ENCODE measurements at places on chromosomes 2 and 18.

DNA sequence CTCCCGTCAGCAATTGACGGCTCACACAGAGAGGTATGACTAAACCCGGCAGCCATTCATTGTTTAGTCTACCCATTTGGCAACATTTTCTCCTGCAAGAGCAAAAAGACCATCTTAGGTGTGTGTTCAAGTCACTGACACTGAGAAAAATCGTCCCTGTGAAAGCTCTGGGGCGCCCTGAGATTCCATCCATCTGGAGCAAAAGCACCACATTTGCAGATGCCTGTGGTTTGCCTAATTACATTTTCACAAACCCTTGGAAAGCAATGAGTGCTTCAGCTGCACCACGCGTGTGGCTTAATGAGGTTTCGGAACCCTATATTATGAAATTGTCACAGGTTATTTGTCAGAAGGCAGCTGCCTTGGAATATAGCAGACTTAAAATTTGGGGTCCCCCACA, 110.7 kb upstream of the PTPRM start:
- no peak for DNase-seq

GRCh38 chr2:65960953-65961352, 474.0 kb upstream of the MEIS1 start:
- no peak for DNase-seq

- DNase-seq, result no peak
These were observed 1.7 kb downstream of the TMEM127 start for GRCh38 chr2:96264086-96264485.

DNA sequence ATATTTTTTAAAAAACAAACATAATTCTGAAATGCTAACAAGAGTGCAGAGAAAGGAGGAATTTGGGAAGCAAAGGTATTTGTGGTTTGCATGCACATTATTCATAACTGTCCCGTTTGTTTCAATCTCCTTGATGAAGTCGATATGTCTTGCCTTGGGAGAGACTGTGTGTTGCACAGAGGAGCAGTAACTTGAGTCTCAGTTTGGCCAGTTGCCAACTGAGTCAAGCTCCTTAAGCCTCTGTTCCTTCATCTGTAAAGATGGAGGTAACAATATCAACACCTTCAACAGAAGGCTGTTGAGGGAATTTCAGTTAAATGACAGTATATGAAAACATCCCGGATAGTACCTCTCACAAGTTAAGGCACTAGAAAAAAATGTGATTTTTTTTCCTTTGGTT, 226.2 kb downstream of the ASXL3 start:
- no peak for DNase-seq

DNA sequence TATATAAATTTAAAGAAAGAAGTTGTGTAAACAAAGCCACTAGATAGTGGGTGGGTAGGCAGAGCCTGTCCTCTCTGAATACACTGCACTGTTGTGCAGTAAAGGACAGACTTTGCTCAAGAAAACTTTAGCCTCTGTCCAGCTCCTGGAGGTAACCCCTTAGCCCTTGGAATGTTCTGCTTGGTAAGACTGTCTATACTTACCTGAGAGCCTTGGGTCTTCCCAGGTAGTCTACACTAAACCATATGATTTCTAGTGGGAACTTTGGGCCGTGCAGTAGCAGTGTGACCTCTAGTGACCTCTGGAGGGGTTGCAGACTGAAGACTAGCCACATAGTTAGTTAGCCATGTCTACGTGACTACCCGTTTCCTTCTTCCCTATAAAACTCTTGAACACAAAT, 678.3 kb upstream of the NRXN1 start:
- DNase-seq, result no peak

GRCh38 chr2:100008956-100009355, 133.4 kb downstream of the AFF3 start:
- DNase-seq, result no peak

- no peak for DNase-seq
These were observed 34.1 kb upstream of the STAT1 start for GRCh38 chr2:191048073-191048472.

DNA sequence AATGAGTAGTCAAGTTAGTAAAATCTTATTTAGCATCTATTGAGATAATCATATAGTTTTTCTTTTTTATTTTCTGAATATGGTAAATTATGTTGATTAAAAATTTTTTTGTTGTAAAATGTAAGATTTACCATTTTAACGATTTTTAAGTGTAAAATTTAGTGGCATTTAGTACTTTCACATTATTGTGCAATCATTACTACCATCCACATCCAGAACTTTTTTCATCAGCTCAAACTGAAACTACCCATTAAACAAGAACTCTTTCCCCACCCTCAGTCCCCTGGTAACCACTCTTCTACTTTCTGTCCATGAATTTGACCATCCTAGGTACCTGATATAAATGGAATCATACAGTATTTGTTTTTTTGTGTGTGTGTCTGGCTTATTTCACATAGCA, 11.1 kb downstream of the RAB3GAP1 start:
- DNase-seq, result no peak

DNA sequence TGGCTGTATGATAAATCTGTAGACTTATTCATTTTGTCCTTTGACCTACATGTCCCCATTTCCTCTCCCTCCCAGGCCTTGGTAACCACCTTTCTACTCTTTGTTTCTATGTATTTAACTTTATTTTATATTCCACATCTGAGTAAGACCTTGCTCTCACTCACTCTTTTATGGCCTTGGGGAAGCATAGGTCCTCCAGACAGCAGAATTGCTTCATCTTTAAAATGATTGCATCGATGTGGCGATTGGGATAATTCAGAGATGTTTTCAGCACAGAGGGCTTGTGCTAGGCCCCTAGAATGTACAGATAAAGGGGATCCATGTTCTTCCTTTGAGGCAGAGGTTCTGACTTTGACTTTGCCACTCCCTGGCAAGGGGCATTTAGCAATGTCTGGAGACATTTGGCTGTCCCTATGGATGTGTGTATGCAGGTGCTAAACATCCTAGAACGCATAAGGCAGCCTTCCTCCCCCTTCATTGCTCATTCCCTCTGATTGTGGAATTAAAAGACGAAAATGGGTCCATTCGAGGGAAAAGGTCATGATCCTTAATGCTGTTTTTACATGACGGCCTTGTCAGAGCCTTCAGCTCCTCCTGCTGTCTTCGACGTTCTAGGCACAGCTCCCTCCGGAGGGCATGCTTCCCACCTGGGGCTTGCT, 1.2 kb upstream of the GPR39 start:
- no peak for DNase-seq

- DNase-seq, result no peak
These were observed 14.5 kb downstream of the PDCD1 start for GRCh38 chr2:241844066-241844728.
